ENCODE measurements at places on chromosomes 12 and 14.

DNA sequence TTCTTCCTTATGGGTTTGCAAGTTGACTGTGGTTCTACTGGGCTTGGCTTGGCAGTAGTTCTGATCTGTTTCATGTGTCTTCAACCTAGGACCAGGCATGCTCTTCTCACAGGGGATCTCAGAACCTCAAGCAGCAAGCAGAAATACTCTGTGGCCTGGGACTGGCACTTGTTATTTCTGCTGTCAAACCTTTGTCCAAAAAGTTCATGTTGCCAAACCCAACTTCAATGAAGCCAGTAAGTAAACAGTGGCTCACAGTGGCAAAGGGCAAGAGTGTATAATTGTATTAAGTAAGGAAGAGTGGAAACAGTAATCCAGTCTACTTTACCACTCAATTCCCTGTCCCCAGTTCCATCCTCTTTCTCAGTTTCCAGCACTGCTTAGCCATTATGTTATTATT lies 15.7 kb upstream of the HMGA2 start:
- peaks cover 4% of the 10 kb centered on the region for H3K36me3 ChIP-seq
- DNase-seq: no peak
- H3K27ac ChIP-seq: no peak overlapping the region
- H3K27me3 ChIP-seq: peaks cover 26% of the 10 kb centered on the region

DNA sequence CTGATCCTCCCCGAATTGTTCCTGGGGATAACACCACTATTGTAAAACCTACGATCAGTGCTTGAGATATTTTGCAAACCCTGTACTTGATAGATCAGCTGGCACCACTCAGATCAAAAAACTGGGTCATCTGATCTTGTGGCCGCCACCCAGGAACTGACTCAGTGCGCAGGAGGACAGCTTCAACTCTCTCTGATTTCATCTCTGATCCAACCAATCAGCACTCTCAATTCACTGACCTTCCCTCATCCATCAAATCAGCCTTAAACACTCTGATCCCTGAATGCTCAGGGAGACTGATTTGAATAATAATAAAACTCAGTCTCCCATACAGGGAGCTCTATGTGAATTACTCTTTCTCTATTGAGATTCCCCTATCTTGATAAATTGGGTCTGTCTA lies 4.2 kb upstream of the XPOT start:
- peak overlapping the region; percentile 50 for H3K27ac ChIP-seq
- peak; percentile 22 for DNase-seq
- H3K27me3 ChIP-seq: no peaks in the 10 kb centered on the region
- peak overlapping the region; percentile 37 for H3K4me3 ChIP-seq
- H3K36me3 ChIP-seq: peaks cover 10% of the 10 kb centered on the region
- H3K4me1 ChIP-seq: peaks cover 11% of the 10 kb centered on the region

- H3K4me1 ChIP-seq: no peaks in the 10 kb centered on the region
- no peak overlapping the region for H3K4me3 ChIP-seq
- no peaks in the 10 kb centered on the region for H3K36me3 ChIP-seq
- no peak for DNase-seq
- H3K27ac ChIP-seq: no peak overlapping the region
These were observed 291.8 kb upstream of the G2E3 start for GRCh38 chr14:30267141-30267540.

DNA sequence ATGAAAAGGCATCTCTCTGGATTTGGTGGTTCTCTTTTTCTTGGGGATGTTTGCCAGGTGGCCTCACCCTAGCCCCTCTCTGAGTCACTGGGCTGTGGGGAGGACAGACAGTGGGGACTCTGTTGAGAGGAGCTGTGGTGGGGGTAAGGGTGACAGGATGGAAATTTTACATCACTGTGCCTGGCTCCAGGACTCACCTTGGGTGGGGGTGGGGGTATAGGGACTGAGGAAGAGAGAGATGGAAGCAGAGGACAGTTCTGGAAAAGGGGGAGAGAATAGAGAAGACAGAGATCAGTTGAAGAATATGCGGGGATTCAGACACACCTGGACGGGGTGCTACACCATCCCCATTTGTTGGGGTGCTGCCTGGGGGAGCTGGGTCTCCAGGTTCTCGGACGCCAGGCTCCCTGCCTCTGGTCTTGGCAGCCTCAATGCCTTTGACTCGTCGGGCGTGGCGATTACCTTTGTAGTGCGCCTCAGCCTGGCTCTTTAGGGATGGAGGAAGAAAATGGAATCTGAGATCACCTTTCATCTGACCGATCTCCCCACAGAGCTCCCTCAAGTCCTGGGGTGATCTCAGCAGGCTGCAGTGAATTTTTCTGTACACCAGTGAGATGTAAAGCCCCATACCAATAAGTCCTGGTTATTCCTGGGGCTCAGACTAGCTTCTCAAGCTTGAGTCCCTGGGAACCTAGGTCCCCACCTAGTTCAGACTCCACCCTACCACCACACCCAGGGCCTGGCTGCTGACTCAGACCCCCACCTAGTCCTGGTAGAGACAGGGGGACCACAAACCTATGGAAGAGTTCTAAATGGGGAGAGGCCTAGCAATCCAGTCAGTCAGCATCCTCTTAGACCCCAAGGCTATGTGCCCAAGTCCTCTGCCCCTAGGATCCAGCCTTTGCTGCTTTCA lies 9.6 kb upstream of the GPR84 start:
- no peak for DNase-seq
- no peak overlapping the region for H3K27ac ChIP-seq
- H3K27me3 ChIP-seq: peaks cover 7% of the 10 kb centered on the region
- H3K4me1 ChIP-seq: peaks cover 14% of the 10 kb centered on the region
- H3K36me3 ChIP-seq: no peaks in the 10 kb centered on the region

- H3K27ac ChIP-seq: peak overlapping the region; percentile 93
- H3K36me3 ChIP-seq: peaks cover 58% of the 10 kb centered on the region
- H3K27me3 ChIP-seq: no peaks in the 10 kb centered on the region
These were observed 122.9 kb downstream of the PRKCH start for GRCh38 chr14:61444215-61444768.

GRCh38 chr14:41873686-41874317 lies 267.1 kb downstream of the LRFN5 start:
- H3K4me3 ChIP-seq: no peak overlapping the region
- no peaks in the 10 kb centered on the region for H3K27me3 ChIP-seq
- H3K36me3 ChIP-seq: no peaks in the 10 kb centered on the region
- H3K4me1 ChIP-seq: no peaks in the 10 kb centered on the region
- no peak for DNase-seq
